ENCODE measurements at places on chromosomes 4 and X.

GRCh38 chr4:80049402-80049801 is 23.6 kb downstream of the ANTXR2 start:
- no peak for DNase-seq

DNA sequence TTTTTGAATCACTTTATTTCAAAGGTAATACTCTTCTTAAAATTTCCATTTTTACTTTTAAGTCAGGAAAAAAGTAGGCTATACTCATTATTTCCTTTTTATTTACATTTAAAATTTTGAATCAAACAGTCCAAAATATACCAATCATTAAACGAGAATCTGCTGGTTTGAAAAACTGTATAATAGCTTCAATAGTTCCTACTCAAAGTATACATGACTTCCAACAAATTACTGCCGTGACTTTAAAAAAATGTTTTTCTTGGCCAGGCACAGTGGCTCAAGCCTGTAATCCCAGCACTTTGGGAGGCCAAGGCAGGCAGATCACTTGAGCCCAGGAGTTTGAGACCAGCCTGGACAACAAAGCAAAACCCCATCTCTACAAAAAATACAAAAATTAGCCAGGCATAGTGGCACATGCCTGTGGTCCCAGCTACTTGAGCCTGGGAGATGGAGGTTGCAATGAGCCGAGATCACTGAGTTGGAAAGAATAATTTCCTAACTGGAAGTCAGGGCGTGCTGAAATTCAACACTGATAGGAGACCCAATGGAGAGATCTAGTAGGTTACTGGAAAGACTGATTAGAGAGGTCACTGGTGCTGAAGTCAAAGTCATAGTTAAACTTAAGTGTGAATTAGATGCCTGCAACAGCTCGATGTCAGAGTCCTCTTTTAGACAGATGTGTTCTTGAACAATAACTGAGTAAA is 9.0 kb downstream of the KLHL8 start:
- no peak for DNase-seq

- no peak for DNase-seq
These were observed 251.7 kb downstream of the MAPK10 start for GRCh38 chr4:86108137-86108536.

- DNase-seq: no peak
These were observed 4.2 kb downstream of the MYOZ2 start for GRCh38 chr4:119139822-119140252.

DNA sequence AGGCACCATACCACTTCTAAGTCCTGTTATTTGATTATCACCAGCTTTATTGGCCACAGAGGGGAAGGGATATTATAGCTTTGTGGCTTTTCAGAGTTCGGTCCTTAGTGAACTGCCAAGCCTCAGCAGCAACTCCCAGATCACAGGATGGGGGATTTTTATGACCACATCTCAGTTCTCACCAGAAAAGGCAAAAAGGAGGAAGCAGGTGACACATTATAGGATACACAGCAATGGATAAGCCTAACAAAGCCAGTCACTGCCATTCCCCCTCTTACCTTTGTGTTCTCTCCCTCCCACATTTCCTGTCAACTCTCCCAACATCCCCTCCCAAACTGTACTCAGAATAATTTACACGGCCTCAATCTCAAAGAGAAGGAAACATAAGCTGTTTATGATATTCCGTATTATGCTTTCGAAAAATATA is 142.8 kb downstream of the MGST2 start:
- no peak for DNase-seq

- no peak for DNase-seq
These were observed 158.4 kb downstream of the DCLK2 start for GRCh38 chr4:150236626-150237025.

- DNase-seq: no peak
These were observed 138.7 kb downstream of the ELOVL6 start for GRCh38 chr4:110059556-110060191.

DNA sequence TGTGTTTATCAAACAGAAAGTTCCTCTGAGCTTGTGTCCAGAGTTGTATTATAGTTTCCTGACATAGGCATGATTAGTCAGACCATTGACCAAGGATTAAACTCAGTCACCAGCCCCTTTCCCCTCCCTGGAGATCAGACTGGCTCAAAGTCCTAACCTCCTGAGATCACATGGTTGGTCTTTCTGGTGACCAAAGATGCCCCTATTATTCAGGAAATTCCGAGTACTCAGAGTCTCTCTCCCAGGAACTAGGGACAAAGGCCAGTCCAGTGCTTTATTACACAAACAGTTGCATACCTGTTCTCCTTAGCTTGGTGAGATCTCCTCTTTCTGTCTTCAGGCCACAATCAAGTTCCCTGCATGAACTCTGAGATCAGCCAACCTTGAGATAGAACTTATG is 14.5 kb upstream of the ENPP6 start:
- DNase-seq: no peak

GRCh38 chr4:149997881-149998421 is 80.3 kb upstream of the DCLK2 start:
- no peak for DNase-seq

- no peak for DNase-seq
These were observed 87.4 kb upstream of the SLC7A11 start for GRCh38 chr4:138329506-138330070.

- DNase-seq: no peak
These were observed 758 bp downstream of the SCFD2 start for GRCh38 chr4:53365121-53365485.

- no peak for DNase-seq
These were observed 64.1 kb upstream of the LAS1L start for GRCh38 chrX:65598559-65599147.

DNA sequence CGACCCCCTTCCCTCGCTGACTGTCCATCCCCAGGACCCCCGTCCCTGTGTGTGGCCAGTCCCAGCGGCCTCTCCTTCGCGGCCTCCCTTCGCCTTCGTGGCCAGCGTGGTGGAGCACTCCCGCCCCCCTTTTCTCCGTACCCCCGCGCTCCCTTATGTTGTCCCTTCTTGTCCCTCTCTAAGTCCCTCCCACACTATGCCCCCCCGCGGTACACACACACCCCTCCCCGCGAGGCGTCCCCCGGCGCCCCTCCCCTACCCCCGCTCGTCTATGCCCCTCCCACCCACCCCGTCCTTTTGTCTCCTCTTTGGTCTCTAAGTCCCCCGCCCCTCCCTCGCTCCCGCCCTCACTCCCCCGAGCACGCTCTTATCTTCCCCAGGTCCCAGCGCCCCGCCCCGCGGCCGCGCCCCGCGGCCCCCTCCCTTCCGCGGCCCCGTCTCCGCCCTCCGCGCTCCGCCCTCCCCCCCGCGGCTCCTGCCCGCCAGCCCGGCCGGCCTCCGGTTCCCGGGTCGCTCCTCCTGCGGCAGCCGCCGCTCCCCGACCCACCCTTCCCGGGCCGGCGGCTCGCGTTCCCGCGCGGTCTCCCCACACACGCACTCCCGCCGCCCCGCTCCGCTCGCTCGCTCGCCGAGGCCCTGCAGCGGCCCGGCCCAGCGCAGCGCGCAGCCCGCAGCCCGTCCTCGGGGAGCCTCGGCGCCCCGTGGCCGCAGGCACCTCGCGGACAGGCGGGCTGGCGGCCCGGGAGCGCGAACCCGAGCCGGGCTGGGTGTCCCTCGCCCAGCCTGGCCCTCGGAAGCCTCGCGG is 26.3 kb downstream of the UTP14A start:
- DNase-seq: peak; percentile 44

GRCh38 chrX:21166272-21166982 is 207.8 kb upstream of the CNKSR2 start:
- no peak for DNase-seq

GRCh38 chr4:76630741-76631140 is 195.7 kb downstream of the SHROOM3 start:
- no peak for DNase-seq

DNA sequence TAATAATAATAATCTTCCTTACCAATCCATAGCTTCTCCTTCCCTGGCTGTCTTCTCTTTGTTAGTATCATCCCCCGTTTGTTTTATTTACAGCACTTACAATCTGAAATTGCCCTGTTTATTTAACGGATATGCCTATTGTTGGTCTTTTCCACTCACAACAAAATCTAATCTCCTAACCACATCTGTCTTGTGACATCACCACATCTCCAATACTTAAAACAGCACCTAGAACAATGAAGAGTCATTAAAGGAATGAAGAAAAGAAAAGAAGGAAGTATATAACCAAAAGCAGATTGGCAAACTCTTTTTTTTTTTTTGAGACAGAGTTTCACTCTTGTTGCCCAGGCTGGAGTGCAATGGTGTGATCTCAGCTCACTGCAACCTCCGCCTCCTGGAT is 38.7 kb upstream of the JADE1 start:
- no peak for DNase-seq

DNA sequence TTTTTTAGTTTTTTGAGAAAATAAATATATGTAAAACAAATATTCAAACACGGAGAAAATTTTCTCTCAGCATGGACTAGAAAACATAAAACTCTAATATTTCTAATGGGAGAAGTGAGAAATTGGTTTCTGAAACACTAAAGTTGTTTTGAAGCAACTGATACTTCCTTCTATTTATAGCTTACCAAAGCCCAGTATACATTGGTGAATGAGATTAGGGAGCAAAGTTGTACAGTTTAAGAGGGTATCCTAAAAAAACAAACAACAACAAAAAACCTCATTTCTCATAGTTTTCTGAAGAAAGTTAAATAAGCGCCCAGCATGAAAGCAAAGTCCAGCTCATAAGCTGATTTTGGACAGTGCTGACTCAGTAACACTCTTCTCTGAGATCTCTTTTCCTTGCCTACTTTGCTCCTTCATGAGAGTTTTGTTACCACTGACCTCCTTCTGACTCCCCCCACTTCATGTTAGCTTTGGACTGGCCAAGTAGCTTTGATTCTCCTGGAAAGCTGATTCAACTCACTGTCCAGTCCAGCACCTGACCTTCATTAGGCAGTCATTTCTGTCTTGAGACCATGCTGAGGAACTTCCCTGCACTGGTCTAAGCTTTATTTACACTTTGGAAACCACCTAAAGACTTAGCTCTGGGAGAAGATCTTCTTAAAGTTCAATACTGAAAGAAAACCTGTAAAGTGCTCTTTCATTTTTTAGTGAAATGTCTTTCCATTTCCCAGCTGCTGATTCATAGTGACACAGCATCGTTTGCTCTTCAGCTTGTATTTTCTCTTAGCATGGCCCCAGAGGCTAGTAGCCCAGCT is 21.8 kb upstream of the P2RY10 start:
- DNase-seq: no peak

- no peak for DNase-seq
These were observed 655 bp downstream of the HELT start for GRCh38 chr4:185018834-185019455.

GRCh38 chr4:186780291-186781031 is 56.8 kb upstream of the FAT1 start:
- DNase-seq: no peak

- DNase-seq: no peak
These were observed 40.8 kb upstream of the FAM47B start for GRCh38 chrX:34901761-34902160.

GRCh38 chr4:139528377-139529005 is 27.5 kb downstream of the SETD7 start:
- no peak for DNase-seq

GRCh38 chr4:33062155-33062806 is 2342.1 kb downstream of the PCDH7 start:
- no peak for DNase-seq

- no peak for DNase-seq
These were observed 23.3 kb downstream of the HAND2 start for GRCh38 chr4:173506597-173507211.

DNA sequence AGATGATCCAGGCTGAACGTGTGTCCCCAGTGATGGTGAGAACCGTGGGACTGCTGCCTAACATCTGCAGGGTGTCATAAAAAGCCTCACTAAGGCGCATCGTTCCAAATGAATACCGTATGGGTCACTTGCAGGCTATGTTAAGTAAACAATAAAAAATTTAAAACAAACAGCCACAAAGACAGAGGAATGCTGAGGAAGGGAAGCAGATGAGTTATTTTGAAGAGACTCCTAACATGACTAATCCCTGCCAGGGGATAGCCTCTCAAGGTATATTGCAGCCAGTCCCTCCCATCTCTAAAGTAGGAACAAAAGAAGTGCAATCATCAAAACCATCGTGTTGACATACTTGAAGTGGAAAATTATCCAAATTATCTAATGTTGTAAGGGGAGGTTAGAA is 83.8 kb downstream of the UNC5C start:
- DNase-seq: no peak

DNA sequence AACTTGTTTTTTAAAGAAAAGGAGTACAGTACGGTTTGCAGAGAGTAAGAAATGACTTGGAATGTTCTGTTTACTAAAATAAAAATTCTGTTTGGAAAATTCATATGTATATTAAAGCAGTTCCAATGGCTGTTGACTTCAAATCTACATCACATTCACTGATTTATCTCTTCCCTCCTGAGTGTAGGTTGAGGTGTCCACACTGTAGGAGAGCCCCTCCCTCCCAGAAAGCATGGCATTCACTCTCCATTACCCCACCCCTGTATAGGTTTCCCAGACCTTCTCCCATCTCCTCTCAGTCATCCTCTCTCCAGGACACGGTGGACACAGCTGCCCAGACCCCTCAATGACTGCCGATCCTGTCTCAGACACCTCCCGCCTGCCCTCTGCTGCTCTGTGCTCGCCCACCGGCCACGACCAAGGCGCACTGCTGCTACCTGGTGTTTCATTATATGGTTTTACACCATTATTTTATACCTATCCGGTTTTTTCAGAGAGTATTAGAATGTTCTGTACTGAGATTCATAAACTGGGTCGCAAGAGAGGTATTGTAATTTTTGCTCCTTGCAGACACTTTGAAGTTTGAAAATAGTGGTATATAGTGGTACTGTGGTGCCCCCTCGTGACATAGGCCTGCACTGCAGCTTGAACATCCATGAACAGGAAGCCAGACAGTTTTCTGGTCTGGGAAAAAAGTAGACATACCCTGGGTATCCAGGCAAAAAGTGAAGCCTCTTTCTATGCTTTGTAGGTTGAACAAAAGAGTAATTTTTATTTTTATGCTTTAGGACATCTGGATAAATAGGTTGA is 38.8 kb upstream of the BEX4 start:
- DNase-seq: peak; percentile 30

- DNase-seq: no peak
These were observed 137.9 kb downstream of the ANK2 start for GRCh38 chr4:113187358-113187757.

DNA sequence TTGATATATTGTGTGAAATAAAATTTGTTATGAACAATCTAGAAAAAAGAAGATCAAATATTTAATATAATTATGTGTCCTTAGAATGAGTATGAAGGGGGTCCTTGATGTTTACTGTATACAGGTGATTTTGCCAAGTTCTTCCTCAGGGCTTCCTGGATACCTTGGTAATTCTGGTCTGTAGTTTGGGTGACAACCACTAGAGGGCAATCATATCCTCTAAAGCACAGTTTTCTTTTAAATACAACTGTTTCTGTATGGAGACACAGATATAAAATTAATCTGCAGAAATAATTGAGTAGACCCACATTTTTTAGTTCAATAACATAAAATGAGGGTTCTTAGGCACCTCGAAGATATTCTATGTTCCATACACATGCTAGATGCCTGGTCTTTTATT is 157.7 kb downstream of the SPANXN1 start:
- no peak for DNase-seq

GRCh38 chr4:142547974-142548373 is 298.1 kb downstream of the INPP4B start:
- DNase-seq: no peak

- DNase-seq: no peak
These were observed 77.5 kb downstream of the CYTL1 start for GRCh38 chr4:4941751-4942150.

GRCh38 chrX:66766318-66766717 is 127.4 kb upstream of the EDA2R start:
- DNase-seq: no peak

Measured in stimulated activated CD4-positive, alpha-beta T cell treated with anti-CD3 and anti-CD28 coated beads, Interleukin-12 subunit alpha, Interleukin-12 subunit beta, amount 100 ng/mL, for 48 hours (primary cell).